ENCODE measurements at places on chromosomes 6 and 20.

- no peak for DNase-seq
These were observed 5.1 kb upstream of the ADAM33 start for GRCh38 chr20:3686867-3687321.

DNA sequence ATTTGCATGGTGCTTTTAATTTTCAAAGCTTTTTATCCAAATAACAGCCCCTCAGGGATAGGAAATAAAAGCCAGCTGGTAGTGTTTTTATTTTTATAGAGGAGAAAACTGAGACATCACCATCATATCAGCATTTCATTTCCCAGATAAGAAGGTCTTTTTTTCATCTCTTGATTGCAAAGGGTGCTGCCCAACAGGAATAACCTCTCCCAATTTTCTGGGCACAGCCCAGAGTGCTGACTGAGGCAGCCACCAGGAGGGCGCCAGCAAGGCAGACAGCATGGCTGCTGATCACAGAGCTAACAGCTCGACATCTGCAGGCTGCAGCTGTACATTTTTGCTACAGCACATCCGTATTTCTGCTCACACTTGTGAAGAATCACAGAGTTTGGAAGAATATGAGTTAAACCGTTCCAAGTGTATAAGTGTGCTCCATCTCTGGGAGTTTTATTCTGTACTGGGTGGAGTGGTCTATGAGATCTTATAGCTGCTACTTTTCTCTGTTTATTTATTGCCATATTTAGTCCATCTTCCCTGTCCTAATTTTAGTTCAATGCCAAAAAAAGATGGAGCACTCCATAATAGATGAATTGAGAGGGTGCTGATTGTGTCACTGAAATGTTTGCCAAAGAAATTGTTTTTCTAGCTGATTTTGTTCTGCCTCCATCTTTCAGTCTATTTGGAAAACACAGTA is 85.5 kb upstream of the C20orf144 start:
- DNase-seq, result no peak

DNA sequence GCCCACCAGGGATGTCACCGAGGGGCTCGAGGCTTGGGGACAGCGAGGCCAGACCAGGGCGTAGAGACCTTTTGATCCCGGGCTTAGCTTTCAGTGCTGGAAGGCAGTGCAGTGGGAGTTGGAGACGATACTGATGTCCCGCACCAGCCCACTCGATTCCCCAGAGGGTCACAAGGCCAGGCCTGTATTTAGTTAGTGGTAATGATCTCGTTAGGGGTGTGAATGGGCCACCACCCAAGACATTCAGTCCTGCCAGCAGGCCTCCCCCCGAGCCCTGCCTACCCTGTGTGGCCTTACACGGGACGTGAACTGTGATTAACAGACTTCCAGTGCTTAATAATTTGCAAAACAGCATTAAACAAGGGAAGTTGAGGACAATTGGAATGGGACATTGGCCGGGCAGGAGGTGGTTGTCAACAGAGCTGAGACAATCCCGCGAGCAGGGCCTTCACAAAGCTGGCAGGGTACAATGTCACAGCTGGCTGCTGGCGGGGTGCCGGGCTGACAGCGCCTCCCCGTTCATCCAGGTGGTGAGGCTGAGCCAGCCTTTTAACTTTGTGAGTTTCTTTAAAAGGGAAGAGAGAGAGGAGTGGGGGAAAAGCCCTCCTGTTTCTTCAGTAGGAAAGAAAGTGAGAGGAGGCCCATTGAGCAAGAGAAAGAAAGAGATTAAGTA is 175.3 kb upstream of the RALGAPA2 start:
- DNase-seq, result no peak

DNA sequence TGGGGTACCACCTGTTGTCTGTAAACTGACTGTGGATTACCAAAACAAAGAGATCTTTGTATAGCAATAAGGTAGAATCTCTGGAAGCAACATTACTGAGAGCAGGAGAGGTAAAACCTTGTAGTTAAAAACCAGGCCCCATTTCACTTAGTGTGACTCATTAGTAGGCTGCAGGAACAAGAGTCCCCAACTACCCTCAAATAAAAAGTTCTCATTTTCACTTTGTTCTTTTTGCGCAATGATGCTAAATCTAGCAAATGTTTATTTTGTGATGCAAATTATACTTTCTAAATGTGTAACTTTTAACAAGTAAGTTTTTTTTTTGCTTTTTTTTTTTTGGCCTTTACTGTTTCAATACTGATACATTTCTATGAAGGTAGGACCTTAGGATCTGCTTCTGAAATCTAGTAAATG is 67.1 kb downstream of the ESF1 start:
- DNase-seq, result no peak

DNA sequence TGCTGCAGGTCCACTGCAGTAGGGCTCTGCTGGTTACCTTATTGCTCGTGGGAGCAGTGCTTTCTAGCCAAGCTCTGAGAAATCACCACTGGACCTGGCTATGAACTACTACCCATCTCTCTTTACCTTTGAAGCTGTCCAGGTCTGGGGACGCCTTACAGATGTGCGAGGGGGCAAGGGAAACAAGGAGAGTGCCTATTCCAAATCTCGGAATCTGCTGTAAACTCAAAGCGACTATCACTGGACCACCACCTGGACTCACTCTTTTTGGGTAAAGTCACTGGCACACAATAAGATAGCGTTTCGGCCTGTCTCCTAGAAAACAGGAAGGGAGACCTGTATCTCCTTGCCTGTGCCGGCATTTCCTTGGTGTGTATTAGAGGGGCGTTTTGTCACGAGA is 5.3 kb downstream of the NRN1 start:
- DNase-seq, result no peak

- DNase-seq, result no peak
These were observed 64.2 kb upstream of the FLRT3 start for GRCh38 chr20:14401479-14402138.

- no peak for DNase-seq
These were observed 1.8 kb downstream of the SERPINB6 start for GRCh38 chr6:2969549-2969948.

- no peak for DNase-seq
These were observed 19.1 kb upstream of the TMEM217 start for GRCh38 chr6:37277001-37277409.

DNA sequence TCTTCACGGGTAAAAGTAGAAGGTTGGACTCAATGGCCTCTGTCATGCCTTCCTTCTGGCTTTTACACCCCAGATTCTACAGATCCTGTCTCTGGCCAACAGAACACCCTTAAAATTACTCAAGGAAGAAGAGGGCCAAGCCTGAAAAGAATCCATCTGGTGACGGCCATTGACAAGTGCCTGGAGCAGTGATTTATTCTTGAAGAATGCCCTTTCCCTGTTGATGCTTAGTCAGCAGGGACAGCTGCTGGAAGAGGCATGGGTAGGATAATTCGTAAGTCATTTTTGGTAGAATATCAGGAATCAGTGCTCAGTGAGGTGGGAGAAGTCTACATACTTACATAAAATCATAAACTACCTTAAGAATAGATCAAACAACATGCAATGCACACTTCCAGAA is 397.9 kb downstream of the SAMD5 start:
- DNase-seq, result no peak

GRCh38 chr6:156279261-156279969 is 497.8 kb upstream of the ARID1B start:
- DNase-seq, result no peak

DNA sequence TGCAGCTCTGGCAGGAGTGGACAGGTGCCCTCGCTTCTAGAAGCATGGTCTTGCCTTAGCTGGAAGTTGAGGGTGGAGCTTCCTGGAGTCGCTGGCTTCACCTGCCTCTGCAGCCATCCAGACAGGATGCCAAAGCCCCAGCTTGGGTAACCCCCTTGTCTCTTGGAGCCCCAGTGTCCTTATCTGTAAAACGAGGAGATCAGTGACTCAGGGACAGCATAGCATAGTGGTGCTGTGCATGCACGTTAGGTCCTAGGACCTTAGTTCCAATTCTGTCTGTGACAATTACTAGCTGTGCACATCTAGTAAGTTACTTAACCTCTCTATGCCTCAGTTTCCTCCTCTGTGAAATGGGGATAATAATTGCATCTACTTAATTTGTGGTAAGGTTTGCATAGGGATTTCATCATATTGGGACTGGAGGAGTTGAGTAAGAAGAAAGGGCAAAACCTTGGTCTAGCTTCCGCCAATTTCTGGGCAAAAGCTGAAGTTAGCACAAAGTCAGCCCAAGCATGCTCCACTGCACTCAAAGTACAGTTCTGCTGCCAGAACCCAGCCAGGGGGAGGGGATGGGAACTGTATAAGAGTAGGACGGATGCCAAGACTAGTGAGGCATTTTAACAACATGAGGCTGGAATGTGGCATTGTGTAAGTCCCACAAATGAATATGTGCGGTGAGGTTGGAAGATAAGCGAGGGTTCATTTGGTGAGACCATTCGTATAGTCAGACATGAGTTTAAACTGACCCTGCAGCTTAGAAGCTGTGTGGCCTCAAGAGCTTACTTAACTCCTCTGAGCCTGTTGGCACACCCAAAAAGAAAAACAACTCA is 24.5 kb downstream of the TOX2 start:
- DNase-seq, result no peak

GRCh38 chr6:148157841-148158240 is 184.8 kb upstream of the SASH1 start:
- DNase-seq, result no peak

- no peak for DNase-seq
These were observed 179.5 kb downstream of the ZFP64 start for GRCh38 chr20:52012079-52012478.

GRCh38 chr20:24011282-24011681 is 22.7 kb upstream of the GGTLC1 start:
- DNase-seq, result no peak

DNA sequence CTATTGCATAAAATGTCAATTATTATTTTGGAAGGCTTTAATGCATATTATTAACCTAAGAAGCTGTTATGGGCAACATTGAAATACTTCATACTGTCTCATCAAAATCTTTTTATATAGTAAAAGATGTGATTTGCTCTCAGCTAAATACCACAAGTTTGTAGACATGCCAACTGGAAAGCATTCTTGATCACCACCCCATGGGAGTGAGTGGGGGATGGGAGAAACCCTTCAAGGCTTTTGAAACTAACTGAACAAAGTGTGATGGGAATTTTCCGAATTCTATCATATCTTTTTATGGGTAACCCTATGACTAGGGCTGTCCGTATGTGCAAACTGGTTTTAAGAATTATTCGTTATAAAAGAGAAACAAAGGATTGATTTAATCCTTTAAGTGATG is 377.3 kb upstream of the JAG1 start:
- no peak for DNase-seq

- DNase-seq, result peak; percentile 52
These were observed at the start of gene C6orf141 for GRCh38 chr6:49550492-49551077. TSS of gene C6orf141 (plus strand) at chr6:49550668. CDS start at chr6:49550793, 125 bp downstream.

GRCh38 chr20:31785089-31785488 is 34.1 kb upstream of the MYLK2 start:
- DNase-seq, result no peak

Data from stimulated activated CD8-positive, alpha-beta memory T cell treated with anti-CD3 and anti-CD28 coated beads, Interleukin-4, amount 100 ng/mL, for 48 hours (primary cell).